ENCODE measurements at places on chromosomes 7 and 10.
A peak's percentile ranks its signal among the peaks of the same experiment; 100 is the strongest.

DNA sequence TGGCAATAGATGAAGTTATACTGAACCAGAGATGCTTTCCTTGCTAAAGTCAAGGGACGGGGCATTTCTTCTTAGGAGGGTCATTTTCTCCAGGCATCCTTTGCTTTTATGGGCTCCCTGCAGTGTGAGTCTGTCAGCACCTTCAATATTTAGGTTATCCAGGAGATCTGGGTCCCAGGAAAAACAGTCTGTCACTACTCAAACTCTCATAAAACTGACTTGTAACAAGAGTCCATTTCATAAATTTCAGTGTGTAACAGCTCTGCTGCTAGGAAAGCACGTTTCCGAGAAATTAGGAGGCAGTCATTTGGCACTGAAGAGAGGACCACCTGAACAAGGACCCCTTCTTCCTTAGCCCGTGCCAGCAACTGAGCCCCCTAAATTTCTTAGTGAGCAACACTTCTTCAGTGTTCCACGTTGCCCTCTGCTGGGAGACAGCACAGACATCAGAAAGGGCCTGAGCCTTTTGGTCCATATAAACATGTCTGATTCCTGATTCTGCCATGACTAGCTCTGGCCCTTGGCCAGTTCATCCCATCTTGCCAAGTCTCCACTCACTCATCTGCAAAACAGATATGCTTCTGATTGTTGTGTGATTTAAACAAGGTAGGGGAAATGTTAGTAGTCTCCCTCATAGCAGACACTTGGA lies 7.2 kb downstream of the GCC1 start:
- no peak for DNase-seq

DNA sequence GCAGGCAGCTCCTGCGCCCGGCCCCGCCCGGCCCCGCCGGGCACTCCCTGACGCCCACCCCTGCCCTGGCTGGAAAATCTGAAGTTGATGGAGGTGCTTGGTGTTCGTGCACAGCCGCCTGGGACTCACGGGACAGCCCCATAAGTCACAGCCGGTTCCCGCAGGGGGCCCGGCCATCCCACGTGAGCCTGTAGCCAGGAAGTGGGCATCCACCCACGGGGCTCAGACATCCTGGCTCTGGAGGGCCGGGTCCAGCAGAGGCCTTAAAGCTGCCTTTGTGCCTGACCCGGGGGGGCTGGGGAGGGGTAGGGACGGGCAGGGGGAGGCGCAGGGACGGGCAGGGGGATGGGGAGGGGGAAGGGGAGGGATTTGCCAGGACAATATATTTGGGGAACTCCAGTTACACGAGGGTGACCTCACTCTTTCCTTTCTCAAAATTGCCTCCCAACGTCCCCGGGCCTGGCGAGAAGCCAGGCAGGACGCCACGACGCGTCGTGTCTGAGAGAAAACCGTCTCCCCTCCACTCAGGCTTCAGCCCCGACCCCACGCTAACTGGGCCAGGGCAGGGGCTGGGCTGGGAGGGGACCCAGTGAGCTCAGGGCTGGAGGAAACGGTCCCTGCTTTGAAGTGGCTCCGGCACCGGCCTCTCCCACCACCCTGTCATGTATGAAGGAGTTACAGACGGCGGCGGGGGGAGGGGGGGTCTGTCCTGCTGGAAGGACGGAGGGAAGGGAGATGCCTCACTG lies 82.1 kb upstream of the PDGFA start:
- peak; percentile 94 for DNase-seq

GRCh38 chr7:98228801-98229200 lies 17.6 kb downstream of the BHLHA15 start:
- no peak for DNase-seq

GRCh38 chr7:16728811-16729210 lies 24.7 kb upstream of the TSPAN13 start:
- DNase-seq: no peak

DNA sequence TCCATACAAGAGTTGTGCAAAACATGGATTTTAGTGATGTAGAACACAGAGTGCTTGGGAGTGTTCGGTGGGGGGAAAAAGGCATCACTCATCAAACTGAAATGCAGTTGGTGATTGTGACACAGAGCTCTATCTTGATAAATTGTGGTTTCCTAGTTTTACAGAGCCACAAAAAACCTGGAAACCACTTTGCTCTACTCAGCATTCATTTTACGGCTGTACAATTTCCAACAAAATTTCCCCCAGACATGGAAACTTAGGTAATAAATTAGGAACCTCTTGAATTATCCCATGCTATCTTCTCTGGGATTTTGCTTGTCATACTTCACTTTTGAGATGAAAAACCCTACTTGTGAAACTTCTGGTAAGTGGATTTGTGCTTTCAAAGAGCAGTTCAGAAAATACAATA lies 614.9 kb upstream of the FZD8 start:
- DNase-seq: no peak

GRCh38 chr7:105775580-105775979 lies 100.8 kb downstream of the ATXN7L1 start:
- no peak for DNase-seq

GRCh38 chr10:95031656-95032055 lies 37.6 kb downstream of the CYP2C8 start:
- DNase-seq: no peak

DNA sequence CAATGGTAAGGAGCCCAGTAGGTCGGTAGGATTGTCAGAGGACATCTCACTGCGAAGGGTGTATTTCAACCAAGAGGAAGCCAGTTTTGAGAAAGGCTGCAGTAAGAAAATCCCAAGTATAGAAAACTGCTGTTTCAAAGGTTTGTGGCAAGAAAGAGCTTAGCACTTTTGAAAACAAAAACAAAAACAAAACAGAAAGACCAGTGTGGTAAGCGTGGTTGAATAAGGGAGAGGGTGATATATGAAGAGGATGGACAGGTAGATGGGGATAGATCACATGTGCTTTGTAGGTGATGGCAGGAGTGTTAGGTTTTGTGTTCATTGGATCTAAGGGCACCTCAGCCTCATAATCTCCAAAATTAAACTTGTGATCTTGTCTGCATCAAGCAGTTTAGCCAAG lies 141.6 kb upstream of the WNT16 start:
- no peak for DNase-seq

GRCh38 chr7:98630149-98630548 lies 13.1 kb downstream of the NPTX2 start:
- DNase-seq: no peak

- DNase-seq: no peak
Observed at GRCh38 chr10:101106351-101106750, 24.7 kb upstream of the TLX1 start.

DNA sequence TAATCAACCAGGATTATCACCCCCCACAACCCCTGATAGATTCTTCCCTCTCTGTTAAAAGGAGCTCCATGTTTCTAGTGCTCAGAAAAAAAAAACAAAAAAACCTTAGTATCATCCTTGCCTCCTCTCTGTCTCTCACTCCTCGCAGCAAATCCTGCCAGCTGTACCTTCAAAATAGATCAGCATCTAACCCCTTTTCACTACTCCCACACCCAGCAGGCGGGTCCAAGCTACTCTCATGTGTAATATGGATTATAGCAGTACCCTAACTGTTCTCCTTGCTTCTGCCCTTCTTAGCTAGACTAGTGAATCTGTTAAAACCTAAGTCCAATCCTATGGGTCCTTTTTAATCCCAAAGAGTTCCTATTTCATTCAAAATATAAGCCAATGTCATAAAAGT lies 667.4 kb downstream of the MAGI2 start:
- no peak for DNase-seq

- no peak for DNase-seq
Observed at GRCh38 chr10:6045878-6046772, 16.0 kb downstream of the IL2RA start.

- no peak for DNase-seq
Observed at GRCh38 chr10:110601581-110601980, 34.1 kb downstream of the SMC3 start.

DNA sequence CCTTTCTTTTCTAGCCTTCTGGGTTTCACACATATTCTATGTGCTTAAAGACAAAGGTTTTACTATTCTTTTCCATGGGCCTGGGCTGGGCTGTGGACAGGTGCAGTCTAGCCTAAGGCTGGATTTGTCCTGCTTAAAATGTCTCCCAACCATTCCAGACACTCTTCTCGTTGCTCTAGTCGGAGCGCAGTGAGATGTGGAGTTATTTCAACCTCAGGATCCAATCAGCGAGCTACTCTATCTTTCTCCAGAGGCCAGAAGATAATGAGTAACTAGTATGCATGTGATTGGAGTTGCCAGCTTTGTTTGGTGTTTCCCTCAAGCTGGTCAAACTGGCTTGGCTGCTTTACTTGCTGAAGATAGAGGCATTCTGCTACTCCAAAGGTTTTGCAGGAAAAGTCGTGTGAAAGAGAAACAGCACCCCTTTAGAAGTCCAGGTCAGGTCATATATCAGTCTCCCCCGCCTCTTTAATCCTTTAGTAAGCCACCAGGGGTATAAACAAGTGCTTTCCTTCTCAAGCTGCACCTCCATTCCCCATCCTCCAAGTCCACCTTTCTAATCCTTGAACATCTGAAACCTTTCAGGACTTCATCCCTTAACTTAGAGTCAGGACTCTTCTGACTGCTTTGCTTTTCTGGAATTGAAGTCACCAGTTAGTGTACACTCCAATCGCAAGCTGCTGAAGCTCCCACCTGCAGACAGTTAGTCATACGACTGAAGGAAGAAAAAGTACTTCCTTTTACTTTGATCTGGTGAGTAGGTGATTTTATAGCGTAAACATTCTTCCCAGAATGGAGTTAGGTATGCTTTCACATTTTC lies 78.8 kb downstream of the DNMBP start:
- no peak for DNase-seq

DNA sequence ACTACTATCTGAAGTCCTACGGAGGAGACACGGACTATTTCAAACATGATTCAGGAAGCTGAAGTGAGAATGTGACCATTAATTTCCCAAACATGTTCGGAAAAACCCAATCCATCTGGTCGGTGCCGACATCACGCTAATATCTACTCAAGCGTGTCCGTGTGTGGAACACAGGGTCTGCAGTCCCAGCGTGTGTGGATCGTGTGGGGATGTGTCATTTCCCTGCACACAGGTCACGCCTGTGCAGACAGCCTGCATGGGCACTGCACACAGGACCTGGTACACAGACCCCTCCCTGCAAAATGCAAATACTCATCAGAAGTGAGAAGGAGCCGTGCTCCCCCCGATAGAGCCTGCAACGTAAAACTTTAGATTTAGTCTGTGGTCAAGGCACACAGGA lies 57.8 kb downstream of the CARD11 start:
- DNase-seq: no peak

DNA sequence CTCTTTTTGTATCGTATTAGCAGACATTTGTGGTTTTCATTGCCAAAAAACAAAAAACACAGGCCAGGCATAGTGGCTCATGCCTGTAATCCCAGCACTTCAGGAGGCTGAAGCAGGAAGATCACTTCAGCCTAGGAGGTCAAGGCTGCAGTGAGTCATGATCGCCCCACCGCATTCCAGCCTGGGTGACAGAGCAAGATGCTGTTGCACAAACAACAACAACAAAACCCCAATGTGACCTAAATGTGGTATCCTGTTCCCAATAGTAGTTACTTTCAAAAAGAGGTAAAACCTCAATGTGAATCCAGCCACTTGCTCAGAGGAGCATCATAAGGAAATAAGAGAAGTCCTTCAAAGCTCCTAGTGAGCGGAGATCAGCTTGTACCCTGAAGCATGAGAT lies 45.8 kb upstream of the SKAP2 start:
- no peak for DNase-seq

DNA sequence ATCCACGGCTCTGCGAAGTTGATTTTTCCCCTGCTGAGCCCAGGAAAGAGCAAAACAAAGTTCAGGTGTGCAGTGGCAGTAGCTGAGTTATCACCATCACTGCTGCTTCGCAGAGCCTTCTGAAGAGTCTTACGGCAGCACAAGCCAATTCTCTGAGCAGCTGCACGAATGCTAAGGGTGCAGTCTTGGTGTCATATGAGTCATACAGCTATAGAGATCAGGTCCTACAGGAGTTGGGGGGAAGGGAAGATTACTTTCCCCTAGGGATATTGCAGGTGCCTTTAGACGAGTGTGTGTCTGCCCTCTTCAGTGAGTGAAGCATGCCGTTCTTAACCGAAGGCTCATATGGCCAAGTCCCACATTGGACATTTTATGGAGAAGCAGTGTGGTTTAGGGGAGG lies 227.8 kb downstream of the CELF2 start:
- peak; percentile 26 for DNase-seq

GRCh38 chr10:47175181-47176123 lies 124.5 kb upstream of the GDF10 start:
- DNase-seq: no peak

- no peak for DNase-seq
Observed at GRCh38 chr10:131630772-131631258, 270.0 kb upstream of the PPP2R2D start.

Data from activated CD4-positive, alpha-beta T cell treated with anti-CD3 and anti-CD28 coated beads for 4 hours (primary cell).